Pulmonary artery endothelial cell (primary cell): ENCODE measurements at places on chromosomes 4 and X.

GRCh38 chr4:42615131-42615763 is 41.7 kb downstream of the ATP8A1 start:
- DNase-seq = no peak

DNA sequence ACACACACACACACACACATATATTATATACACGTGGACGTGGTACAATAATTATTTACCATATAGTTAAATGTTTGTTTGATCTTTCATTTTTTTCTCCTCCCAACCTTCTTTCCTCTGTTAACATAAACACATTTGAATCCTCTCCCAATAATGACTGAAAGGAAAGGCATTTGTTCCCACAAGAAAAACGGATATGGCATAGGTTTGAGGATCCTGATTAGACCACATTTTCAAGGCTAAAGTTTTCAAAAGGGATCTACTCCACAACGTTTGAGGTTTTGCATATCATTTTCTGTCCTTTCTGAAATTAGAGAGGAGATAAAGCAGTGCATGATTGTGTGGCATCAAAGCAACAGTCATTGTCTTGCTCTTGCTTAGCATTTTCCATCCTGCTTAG is 1883.4 kb downstream of the STIM2 start:
- DNase-seq = no peak

- DNase-seq = no peak
Measured at GRCh38 chr4:74758551-74759145, 35.7 kb downstream of the BTC start.

DNA sequence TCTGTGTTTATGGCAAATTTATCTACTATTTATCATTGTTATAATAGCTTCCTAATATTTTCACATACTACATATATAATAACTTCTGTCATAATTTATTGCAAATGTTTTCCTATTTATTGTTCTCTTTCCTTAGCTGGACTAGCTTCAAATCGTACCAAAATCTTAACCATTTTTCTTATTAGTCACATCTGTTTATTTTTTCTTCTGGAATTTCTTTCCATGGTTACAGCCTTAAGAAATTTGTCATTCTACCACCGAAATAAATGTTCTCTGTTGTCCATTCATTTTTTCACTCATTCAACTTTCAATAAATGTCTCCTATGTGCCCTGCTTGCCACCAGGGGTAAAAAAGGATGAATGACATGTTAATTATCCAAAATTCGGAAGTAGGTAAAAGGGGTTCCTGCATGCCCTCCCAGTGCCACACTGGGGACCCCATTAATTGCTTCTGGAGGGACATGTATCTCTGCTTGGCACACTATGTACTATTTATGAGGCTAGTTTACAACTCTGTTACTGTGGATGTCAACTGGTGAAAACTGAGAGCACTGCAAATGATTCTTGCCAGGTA is 182.1 kb downstream of the SH3KBP1 start:
- DNase-seq = no peak
